ENCODE measurements at places on chromosomes 11 and 22. TPM values are rescaled to one million over a fixed set of nuclear protein-coding genes. Genes with fewer than 3 reads are reported as not detected.

DNA sequence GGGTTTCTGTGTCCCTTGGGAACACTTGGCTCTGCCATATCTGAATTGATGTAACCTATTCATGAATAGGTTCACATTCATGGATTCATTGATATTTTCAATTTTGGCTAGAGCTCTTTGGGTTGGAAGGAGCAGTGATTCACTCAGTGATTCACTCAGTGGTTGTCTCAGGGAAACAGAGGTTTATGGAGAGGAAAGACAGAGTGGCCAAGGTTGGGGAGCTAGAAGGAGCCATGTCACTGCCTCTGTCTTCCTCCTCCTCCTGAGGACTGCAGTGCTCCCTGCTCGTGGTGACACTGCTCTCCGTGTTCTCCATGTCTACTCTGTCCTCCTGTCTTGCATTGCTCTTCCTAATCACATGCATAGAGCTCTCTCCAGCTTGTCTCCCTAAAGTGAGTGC is 17.4 kb downstream of the CEP164 start:
- DNase-seq = no peak

KCNA4 gene
- total RNA-seq = 0.87 TPM

- no peak for DNase-seq
These were observed 3.8 kb upstream of the FDX1 start for GRCh38 chr11:110425751-110426545.

DNA sequence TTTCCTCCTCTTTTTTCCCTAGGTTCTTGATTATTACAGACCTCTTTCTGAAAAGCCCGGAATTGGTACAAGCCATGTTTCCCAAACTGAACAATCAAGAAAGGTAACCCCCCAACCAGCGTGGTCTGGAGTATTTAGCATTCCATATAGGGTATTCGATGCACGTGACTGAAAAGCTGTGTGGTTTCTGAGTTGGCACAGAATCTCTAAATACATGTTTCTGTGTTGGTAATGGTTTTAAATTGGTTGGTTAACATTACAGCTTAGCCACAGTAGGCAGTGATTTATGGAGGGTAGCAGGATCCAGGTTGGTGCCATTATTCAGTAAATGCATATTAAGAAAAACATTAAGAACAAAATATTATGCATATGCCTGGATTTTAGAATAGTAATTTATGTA is 46.8 kb downstream of the ATXN10 start:
- no peak for DNase-seq

- DNase-seq = no peak
These were observed 79.1 kb upstream of the SCUBE2 start for GRCh38 chr11:9170450-9170849.

TEX54 gene
- not detected for total RNA-seq

DNA sequence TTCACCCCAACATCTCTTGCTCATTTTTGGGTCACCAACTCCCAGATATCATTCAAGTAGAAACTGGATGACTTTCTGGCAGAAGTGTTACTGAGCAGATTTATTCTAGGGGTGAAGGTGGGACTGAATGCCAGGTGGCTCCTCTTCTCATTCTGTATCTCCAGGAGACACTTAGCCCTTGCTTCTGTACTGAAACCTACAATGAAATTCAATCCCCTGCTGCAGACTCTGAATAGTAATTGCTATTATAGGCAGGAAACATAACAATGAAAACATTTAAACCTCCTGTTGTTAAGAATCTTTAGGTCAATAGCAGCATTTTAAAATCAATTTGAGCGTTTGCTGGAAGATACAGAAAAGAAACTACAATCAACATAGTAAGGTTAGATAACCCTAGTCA is 879.4 kb upstream of the TENM4 start:
- DNase-seq = no peak

- peak; percentile 93 for DNase-seq
These were observed at the start of gene AP5B1 for GRCh38 chr11:65780770-65781151. AP5B1 (minus strand) TSS chr11:65780976; CDS start chr11:65780591, 385 bp downstream.

GRCh38 chr22:44894782-44895181 is 115.0 kb downstream of the PHF21B start:
- peak; percentile 71 for DNase-seq

DNA sequence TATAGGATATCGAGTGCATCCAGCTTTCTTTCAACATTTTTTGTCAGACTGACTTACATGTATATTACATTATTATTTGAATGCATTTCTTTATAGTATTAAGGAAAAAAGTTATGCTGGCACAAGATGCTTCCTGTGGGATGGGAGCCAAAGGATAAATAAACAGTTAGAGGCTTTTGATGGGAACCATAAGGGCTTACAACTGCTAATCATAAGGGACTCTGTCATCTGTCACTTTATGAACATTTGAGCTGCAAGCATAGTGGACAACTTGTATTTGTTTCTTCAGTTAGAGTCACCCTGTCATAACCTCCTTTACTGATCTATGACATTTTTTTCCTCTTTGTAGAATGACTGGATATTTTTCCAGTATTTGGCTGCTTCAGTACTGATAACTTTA is 132.4 kb upstream of the CHORDC1 start:
- DNase-seq = no peak

E2F8 gene
- not detected for total RNA-seq

SMTNL1 gene
- not detected for total RNA-seq

DNA sequence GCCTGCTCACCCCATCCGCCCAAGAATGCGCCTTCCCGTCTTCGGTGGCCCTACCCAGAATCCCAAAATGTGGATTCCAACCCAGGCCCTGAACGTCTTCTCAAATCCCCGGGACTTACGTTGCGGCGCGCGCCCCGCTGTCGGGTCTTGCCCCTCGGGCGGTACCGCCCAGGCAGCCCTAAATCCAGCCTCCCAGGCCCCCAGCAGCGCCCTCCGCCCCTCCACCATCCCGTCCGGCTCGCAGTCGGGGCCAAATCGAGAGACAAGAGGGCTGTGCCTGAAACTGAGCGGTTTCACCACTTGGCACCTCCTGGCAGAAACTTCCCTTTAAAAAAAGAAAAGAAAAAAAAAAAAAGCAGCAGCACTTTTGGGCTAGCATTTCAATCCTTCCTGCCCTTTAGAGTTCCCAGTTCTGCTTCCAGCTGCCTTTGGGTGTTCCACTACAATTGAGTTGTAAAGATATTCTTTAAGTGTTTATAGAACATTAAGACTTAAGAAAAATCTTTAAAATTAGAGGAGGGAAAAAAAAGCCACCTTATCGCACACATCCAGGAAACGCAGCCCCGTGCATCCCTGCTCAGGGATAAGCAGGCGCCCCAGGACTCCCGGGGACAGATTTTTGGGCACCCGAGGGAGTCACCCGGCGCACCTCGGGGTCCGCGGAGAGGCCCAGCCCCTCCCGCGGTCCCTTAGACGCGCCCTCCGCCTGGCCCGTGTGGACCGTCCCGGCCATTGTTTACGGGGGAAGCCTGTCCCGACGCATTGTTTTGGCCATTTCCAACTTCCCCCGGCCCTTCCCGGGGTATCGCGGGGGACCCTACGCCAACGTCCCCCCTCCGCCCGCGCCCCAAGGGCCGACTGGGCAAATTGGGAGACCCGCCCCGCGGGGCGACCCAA is 57.6 kb downstream of the KCNJ4 start:
- DNase-seq = peak; percentile 90

DNA sequence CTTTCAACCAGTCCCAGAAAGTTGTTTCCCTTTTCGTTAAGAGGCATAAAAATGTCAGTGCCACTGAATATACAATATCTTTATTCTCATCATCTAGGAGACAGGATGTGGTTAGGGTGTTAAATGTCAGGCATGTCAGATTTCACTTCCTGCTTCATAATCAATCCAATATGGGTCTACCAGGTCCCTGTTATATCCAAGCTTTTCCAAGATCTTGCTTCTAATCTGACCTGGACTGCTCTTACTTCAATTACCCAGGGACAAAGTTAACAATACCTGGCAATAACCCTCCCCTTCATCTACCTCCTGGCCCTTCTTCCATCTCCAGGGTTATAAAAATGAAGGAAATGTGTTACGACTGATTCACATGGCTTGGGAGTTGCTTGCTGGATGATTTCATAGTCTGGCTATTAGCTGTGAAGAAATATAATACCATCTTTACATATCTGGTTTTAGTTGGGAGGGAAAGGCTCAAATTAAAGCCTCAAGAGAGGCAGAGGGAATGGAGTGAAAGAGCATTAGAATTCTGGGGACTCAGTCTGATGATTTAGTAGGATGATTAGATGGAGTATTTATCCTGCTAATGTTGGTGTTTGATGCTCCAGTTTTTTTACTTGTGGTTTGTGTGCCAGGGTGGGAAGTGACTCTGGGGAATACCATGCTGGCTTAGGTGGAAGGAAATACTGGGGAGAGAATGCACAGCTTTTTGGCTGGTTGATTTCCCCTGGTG is 534.3 kb downstream of the ETS1 start:
- DNase-seq = no peak

RAG2 gene
- total RNA-seq = not detected

- no peak for DNase-seq
These were observed 1.4 kb downstream of the CELSR1 start for GRCh38 chr22:46535876-46536536.

NXPE1 gene
- not detected for total RNA-seq

- DNase-seq = no peak
These were observed 204.4 kb downstream of the ADAMTS15 start for GRCh38 chr11:130652671-130653335.

- DNase-seq = peak; percentile 51
These were observed 35.0 kb upstream of the SLC25A1 start for GRCh38 chr22:19213442-19214077.

PLEKHA7 gene
- 43.2 TPM for total RNA-seq

PATE2 gene
- not detected for total RNA-seq

DNA sequence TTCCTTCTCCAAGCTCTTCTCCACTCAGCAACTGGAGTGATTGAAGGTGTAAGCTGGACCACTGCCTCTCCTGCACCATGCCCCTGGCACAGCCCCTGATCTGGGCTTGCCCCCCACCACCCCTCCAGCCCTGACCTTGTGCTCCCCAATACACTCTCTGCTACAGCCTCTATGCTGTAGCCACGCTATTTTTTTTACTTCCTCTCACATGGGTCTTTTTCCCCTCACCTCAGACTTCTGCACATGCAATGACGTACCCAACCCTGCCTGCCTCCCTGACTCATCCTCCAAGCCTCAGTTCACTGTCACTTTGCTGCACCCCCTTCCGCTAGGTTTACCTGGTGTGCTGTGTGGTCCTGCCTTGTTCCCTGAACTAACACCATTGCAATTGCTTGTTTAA is 9.0 kb downstream of the CSNK2A3 start:
- DNase-seq = no peak

WNT11 gene
- total RNA-seq = 34.1 TPM

GRCh38 chr11:18225913-18226312 is 10.7 kb downstream of the SAA4 start:
- DNase-seq = no peak

DNA sequence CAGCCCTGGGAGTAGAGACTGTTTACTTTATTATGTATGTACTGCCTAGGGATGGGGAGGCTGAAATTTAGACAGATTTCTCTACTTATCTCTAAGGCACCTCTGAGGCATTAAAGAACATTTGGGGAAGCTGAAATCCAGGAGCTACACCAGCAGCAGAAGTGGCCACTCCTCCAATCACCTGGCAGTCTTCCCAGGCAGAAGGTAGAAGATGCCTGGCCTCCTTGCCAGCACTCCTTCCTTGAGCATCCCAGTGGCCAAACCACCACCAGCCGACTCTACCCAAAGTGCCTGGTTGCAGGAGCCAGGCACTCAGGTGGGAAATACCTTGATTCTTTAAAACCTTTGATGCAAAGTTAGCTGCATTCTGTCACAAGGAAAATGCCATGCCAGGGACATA is 1.9 kb upstream of the FAT3 start:
- no peak for DNase-seq

IL17REL gene
- total RNA-seq = not detected

DNA sequence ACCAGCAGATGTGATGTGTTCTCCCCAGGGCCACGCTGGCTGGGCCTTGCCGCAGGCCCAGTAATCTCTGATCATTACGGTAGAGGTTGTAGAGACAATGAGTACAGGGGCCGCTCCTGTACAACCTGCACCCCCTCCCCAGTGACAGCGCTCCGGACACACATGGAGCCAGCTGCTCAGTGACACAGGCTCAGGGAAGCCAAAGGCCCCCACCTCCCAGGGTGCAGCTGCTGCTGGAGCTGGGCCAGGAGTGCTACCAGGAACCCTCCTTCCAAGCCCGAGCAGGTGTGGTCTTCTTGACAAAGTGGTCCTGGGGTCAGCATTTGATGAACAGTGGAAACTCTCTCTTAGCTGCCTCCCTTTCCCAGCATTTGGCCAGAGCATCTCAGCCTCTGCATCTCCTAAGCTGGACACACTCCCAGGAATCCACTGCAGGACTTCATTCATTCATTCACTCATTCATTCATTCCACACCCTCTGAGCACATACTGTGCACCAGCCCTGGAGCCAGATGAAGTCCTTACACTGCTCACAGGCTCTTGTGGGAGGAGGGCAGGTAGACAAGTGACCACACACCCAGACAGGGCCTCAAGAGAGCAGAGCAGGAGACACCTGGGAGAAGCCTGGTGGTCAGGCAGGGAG is 49.6 kb upstream of the MPEG1 start:
- DNase-seq = no peak

- no peak for DNase-seq
These were observed 479 bp downstream of the RSF1 start for GRCh38 chr11:77819921-77820564.

SYT13 gene
- not detected for total RNA-seq
